ENCODE measurements at places on chromosomes 12 and 14. TPM values are rescaled to one million over a fixed set of nuclear protein-coding genes. Genes with fewer than 3 reads are reported as not detected.

DAO gene
- not detected for total RNA-seq

KLHDC1 gene
- 1.3 TPM for total RNA-seq

DNA sequence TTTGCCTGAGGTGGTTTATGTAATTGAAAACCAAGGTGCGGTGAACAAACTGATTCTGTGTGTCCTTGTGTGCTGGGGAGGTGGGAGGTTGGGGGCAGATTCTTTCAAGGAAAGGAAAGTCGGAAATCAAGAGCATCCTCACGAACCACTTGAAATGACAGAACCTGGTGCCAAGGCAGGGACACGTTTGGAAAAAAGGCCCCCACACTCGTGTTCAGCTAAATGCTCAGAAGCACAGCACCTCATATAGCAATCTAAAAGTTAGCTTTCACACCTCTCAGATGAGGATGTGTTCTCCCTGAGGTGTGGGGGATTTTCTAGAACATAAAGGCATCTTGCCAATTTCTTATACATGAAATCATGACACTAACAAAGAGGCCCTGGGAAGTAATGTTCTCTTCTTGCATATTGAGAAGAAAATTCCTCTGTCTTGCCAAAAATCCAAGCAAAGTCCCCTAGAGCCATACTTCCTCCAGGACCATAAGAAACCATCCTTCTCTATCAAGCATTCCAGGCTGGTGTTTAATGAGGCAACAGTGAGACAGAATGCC lies 119.6 kb downstream of the PLXNC1 start:
- DNase-seq = no peak

POTEM gene
- total RNA-seq = not detected

- no peak for DNase-seq
Measured at GRCh38 chr14:24080888-24081738, 9.8 kb downstream of the CPNE6 start.

DNA sequence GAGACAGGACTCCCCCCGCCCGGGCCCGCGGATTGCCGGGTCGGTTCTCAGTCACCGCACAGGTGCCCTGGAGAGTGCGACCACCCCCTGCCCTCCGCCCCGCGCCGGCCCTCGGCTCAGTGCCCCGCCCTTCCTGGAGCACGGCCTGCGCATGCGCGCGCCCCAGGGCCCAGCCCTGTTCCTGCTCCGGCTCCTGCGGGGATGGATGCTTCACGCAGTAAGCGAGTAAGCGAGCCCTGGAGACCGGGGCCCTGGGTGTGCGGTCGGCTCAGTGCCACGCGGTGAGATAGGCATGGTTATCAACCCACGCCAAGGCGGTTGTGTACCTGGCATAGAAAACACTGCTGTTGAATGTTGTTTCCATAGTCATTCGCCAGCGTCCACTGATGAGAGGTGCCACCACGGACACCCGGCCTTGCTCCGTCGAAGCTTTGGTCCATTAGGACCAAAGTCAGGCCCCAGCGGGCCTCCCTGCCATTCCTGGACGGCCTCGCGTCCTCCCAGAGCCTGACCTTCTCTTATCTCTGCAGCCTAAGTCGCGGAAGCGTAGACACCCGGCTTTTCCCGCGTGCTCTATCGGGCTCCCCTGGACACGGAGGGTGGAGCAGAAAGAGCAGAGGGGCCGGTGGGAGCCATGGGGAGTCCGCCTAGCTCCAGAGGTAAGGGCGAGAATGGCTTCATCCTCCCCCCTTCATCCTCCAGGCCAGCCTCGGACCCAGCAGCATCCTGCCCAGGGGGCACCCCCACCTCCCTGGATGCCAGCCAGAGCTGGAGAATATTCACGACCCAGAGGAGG lies 90.6 kb downstream of the PAPOLA start:
- DNase-seq = no peak

FIGNL2 gene
- total RNA-seq = not detected

- no peak for DNase-seq
Measured at GRCh38 chr12:43282106-43282505, 269.9 kb downstream of the ADAMTS20 start.

GARIN6 gene
- total RNA-seq = not detected

AQP2 gene
- total RNA-seq = not detected

PRB2 gene
- total RNA-seq = not detected

DNA sequence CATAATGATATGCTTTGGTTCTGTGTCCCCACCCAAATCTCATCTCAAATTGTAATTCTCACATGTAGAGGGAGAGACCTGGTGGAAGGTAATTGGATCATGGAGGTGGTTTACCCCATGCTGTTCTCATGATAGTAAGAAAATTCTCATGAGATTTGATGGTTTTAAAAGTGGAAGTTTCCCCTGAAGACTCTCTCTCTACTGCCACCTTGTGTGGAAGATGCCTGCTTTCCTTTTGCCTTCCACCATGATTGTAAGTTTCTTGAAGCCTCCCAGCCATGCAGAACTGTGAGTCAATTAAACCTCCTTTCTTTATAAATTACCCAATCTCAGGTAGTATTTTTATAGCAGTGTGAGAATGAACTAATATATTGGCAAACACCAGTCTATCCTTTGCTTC lies 260.4 kb upstream of the PPFIA2 start:
- DNase-seq = no peak

C3AR1 gene
- total RNA-seq = 1.9 TPM

LTB4R gene
- total RNA-seq = 2.1 TPM

DNA sequence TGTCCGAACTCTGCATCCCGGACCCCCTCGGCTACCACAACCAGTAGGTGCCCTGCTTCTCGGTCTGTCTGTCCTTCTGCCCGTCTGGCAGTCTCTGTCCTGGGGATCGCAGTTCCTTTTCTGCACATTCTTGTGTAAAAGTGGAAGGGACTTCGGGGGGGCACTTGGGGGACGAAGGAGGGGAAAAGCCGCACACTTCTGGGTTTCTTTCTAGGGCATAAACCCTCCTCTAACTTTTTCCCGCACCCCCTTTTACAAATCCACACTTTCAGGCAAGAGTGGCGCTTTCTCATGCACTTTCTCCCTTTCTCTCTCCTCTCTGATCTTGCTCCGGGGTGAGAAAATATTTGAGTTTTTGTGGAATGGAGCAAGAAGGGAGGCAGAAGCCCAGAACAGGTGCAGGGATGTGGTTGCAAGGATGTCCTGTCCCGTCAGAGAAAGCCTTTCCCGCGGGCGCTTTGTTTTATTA lies 506 bp downstream of the ESRRB start:
- DNase-seq = no peak

LRRC43 gene
- total RNA-seq = not detected

GRCh38 chr12:43337571-43338444 lies 214.2 kb downstream of the ADAMTS20 start:
- DNase-seq = no peak

SLC2A13 gene
- total RNA-seq = 1.6 TPM

DNA sequence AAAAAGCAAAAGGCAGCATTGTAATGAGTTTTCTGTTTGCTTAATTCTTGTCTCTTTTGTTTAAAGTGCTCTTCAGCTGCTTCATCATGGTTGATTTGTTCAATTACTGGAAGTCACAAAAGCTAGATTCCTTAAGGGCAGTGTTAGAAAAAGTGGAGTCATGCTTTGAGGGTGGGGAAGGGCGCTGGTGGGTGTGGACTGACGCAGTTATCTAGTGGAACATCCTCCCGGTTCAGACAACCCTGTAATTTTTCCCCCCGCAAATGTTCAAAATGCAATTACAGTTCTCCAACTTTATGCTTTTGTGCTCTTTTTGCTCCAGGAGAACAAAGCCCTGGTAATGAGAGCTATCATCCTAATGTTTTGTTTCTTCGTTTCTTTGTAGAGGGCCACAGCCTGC lies 2.1 kb downstream of the AKAP6 start:
- no peak for DNase-seq

- no peak for DNase-seq
Measured at GRCh38 chr14:67429510-67430205, 17.7 kb upstream of the PLEK2 start.

DNA sequence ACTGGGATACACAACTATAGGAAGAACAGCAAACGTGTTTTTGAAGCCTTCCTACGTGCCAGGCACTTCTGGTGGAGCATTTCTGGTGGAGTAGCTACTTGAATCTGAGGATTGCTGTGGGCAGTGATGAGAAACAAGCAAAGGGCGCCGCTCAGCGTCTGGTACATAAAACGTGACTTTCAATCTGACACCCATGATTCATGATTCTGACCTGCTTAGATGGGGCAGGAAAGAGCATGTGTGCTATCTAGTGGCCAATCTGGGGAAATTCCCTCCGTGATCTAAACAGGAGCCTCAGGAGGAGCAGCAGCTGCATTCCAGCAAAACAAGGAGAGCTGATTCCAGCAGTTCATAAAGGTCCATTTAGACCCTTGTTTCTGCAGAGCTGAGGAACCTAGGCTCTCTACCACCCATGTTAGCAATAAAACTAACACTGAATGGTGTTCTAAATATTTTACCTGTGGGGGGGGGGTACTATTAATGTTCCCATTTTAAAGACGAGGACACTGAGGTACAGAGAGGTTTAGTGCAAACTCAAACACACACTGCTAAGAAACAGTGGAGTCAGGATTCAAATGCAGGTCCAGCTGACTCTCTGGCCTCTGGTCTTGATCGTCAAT lies 37.8 kb downstream of the PAH start:
- DNase-seq = peak; percentile 45

GRCh38 chr12:106431839-106432411 lies 74.4 kb downstream of the POLR3B start:
- DNase-seq = no peak

DNA sequence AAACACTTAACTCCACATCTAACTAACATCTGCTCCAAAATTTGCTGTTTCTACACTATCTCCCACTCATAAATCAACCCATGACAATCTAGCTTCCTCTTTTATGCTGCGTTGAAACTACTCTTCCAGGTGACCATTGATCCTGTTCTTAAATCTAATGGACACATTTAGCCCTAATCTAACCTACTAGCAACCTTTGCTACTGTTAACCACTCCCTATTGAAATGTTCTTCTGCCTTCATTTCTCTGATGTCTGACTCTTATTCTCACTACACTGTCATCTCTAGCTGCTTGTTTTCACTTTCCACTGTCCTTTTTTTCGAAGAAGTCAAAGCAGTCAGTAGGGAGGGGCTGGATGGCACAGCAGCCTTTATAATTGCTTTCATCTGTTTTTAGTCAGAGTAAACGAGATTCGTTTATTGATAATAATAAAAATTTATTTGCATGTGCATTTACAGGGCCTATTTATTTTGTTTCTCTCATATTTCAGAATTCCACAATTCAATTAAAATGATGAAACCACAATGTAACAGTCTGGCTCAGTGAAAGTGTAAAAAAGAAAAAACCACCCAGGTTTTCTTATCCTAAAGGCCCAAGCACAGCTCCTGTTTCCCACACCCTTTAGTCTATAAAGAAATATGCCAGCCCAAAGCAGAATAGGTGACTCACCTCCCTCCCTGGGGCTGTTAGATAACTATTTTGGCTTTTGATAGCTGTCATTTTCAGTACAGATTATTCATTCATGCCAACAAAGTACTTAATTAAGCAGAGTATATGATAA lies 44.9 kb downstream of the ATP2B1 start:
- DNase-seq = peak; percentile 55

GRCh38 chr14:92121207-92121669 lies 268 bp downstream of the NDUFB1 start:
- DNase-seq = no peak

CCND2 gene
- 0.08 TPM for total RNA-seq

VASH1 gene
- 0.13 TPM for total RNA-seq

- DNase-seq = no peak
Measured at GRCh38 chr14:20632448-20632830, 9.1 kb downstream of the OR6S1 start.

DNA sequence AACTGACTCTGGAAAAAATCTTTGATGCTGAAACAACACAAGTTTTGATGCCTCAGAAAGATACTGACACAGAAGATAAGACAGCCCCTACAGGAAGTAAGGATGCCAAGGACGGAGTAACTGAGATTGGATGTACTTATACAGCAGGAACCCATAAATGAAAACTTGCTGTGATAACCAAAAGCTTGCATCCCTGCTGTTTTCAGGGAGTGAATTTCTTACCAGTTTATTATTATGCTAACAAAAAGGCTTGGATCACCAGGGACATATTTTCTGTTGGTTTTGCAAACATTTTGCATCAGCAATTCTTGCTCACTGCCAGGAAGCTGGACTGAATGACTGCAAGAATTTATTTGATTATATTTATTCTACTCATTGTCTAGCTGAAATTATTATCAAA lies 197.7 kb downstream of the NAV3 start:
- DNase-seq = no peak

GRCh38 chr12:62660756-62661155 lies 194.1 kb downstream of the MON2 start:
- no peak for DNase-seq

DNA sequence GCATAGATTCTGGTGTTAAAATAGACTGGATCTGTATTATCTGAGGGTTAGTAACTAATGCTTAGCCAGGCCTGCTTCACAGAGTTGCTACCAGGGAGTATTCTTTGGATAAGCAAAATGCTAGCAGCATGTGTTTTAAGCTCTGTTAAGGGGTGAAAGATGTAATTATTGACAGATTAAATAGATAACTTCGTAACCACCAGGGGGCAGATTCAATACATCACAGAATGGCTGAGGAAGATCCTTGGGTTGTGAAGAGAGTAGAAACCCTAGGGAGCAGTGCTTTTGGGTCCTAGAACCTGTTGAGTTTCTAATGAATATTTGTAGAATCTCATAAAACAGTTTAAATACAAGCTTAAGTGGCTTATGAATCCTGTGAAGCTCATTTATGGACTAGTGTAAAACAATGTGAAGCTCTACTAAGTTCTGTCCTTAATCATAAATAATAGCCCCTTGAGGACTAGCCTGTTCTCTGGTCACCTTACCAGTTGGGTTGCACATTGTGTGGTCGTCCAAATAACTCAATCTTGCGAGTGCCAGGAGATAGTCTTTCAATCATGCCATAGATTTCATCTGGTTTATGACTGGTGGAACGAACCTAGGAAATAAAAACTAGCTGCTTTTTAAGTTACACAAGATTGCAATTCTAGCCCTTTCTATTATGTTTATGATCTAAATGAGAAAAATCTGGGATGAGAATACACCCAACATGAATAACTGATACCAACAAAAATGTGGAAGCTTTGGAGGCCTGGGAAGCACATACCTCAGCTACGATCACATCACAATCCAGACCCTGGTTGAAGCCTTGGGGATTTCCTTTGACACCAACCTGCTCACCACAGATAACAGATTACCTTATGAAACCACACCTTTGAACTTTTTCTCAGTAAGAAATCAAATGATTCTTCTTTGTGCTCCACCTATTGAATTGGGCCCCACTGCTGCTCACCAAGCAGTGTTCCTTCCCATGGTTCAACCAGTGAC lies 12.3 kb downstream of the METTL3 start:
- DNase-seq = no peak

DNA sequence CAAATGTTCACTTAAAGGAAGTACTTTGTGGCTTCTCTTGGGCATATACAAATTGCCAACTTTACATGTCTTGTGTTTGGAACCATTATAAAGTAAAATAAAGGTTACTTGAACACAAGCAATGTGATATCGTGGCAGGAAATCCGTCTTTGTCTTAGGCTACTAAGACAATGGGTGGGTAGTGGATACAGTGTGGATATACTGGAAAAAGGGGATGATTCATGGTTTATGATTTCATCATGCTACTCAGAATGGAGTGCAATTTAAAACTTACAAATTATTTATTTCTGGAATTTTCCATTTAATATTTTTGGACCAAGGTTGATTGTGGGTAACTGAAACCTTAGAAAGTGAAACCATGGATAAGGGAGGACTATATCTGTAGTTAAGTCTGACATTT lies 48.4 kb downstream of the MYRFL start:
- no peak for DNase-seq

LHX5 gene
- not detected for total RNA-seq

STON2 gene
- total RNA-seq = 0.08 TPM

Measured in SJSA1 (cell line).